ENCODE measurements at places on chromosomes 5 and 9.

- DNase-seq: no peak
These were observed 39.2 kb downstream of the DCAF10 start for GRCh38 chr9:37839496-37840461.

GRCh38 chr5:169942181-169942580 lies 38.1 kb downstream of the INSYN2B start:
- no peak for DNase-seq

DNA sequence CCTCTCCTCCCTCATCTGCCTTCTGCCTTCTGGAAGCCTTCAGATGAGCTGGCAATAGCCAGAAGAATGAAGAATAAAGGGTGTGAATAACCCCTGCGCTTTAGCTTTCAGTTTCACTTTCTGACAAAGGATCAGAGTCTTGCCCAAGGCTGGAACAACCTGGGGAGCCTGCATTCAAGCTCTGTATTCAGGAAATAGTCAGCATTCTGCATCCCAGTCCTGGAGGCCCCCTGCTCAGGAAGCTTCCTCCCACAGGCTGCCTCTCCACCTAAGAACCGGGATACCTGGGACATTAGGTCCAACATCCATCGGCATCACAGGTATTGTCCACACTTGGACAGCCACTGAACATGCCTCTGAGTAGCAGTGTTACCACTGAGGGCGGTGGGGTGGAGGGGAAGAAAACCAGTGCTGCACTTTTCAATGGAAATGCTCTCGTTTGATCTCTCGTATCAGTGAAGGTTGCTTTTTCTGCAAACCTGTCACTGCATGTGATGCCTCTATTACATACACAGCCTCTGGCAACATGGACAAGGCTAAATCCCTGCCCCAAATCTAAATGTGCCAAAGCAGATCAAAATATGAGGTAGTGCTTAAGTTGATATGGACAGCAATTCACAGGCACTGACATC lies 39.8 kb upstream of the ACO1 start:
- DNase-seq: no peak

GRCh38 chr9:78035383-78035993 lies 3.9 kb upstream of the GNAQ start:
- DNase-seq: peak; percentile 18

DNA sequence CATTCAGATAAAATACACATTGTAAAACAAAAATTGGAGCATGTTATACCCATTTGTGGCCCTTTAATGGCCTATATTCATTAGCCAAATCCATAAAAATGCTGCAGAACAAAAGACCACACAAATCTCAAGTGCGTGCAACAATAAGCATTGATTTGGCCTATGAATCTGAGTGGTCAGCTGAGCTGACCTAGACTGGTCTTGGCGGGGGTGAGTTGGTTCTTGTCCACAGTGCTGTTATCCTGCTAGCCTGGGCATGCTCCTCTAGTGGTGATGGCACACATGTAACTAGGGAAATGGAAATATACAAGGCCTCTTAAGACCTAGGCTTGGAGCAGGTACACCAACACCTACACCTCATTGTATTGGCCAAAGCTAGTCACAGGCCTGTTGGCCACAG lies 122.2 kb upstream of the TBCA start:
- DNase-seq: no peak

GRCh38 chr5:38639377-38640358 lies 83.2 kb upstream of the LIFR start:
- no peak for DNase-seq
